Activated CD4-positive, alpha-beta memory T cell treated with anti-CD3 and anti-CD28 coated beads, Interleukin-2, amount 10 ng/mL, durations not matched to agents 7 days and 5 days (primary cell): ENCODE measurements at places on chromosomes 3 and 15. TPM values are rescaled to one million over a fixed set of nuclear protein-coding genes. Genes with fewer than 3 reads are reported as not detected.

Gene FEZF2
- total RNA-seq: not detected

Gene GABRB3
- total RNA-seq: not detected

Gene GOLGA6L10
- total RNA-seq: 0.95 TPM

Gene ADGRG7
- total RNA-seq: not detected

Gene ASB7
- total RNA-seq: 23.1 TPM

Gene SLC9A9
- total RNA-seq: 16.9 TPM

Gene USP19
- total RNA-seq: 61.2 TPM

- H3K36me3 ChIP-seq: no peaks in the 10 kb centered on the region
- H3K4me3 ChIP-seq: no peak overlapping the region
- DNase-seq: no peak
- no peak overlapping the region for H3K27ac ChIP-seq
Observed at GRCh38 chr3:167863811-167864551, 128.5 kb downstream of the SERPINI1 start.

- H3K4me3 ChIP-seq: no peak overlapping the region
- H3K36me3 ChIP-seq: no peaks in the 10 kb centered on the region
- DNase-seq: no peak
- H3K27ac ChIP-seq: no peak overlapping the region
- no peaks in the 10 kb centered on the region for H3K27me3 ChIP-seq
Observed at GRCh38 chr15:74531144-74531811, 9.7 kb upstream of the ARID3B start.

DNA sequence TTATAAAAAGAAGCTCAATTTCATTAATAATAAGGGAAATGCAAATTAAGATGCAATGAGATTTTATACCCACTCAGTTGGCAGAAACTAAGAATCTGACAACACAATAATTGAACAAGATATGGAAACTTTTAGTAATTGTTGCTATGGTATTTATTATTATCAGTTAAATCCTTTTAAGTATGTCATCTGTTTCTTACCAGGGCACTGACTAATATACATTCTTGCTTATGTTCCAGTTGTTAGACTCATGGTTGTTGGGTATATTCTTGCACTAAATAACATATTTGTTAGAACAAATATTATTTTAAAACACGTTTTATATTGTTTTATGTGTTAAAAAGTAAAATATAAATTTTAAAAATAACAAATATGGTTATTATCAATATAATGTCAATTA, 690.3 kb downstream of the MECOM start:
- DNase-seq: no peak
- no peaks in the 10 kb centered on the region for H3K4me1 ChIP-seq
- no peak overlapping the region for H3K4me3 ChIP-seq
- H3K27ac ChIP-seq: no peak overlapping the region

DNA sequence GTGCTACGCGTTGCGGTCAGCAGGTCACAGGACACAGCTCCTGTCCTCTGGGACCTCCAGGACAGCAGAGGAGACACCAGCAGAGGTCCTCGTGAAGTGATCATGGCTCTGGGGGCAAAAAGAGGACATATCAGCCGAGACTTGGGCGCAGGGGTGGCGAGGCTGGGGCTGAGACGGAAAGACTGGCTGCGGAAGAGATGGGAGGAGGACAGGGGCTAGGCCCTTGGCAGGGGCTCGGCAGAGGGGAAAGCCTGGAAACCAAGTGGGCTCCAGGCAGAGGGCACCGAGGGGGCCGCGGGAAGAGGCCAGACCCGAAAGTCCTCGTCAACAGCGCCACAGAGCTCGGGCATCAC, 4.9 kb upstream of the CFAP100 start:
- H3K27me3 ChIP-seq: peaks cover 46% of the 10 kb centered on the region
- no peak overlapping the region for H3K4me3 ChIP-seq

DNA sequence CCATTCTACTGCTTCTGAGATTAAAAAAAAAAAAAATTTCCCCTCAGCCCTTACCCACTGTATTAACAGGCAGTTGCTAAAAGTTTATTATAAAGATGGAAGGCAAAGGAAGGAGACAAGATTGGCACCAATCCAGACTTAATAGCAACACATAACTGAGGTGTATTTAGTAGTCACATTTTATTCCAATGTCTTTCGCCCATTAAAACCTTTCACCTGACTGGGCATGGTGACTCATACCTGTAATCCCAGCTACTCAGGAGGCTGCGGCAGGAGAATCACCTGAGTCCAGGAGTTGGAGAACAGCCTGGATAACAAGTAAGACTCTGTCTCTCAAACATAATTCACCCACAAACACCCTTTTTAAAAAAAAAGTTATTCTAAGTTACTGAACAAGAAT, 4.4 kb downstream of the ACAP2 start:
- no peaks in the 10 kb centered on the region for H3K27me3 ChIP-seq
- DNase-seq: no peak
- H3K4me1 ChIP-seq: peaks cover 23% of the 10 kb centered on the region
- no peak overlapping the region for H3K27ac ChIP-seq
- H3K36me3 ChIP-seq: peaks cover 22% of the 10 kb centered on the region

GRCh38 chr15:39682366-39682765, 100.3 kb downstream of the FSIP1 start:
- H3K27me3 ChIP-seq: peaks cover 5% of the 10 kb centered on the region
- no peaks in the 10 kb centered on the region for H3K4me1 ChIP-seq
- H3K36me3 ChIP-seq: no peaks in the 10 kb centered on the region

- H3K27me3 ChIP-seq: no peaks in the 10 kb centered on the region
- no peak overlapping the region for H3K4me3 ChIP-seq
- DNase-seq: no peak
- no peak overlapping the region for H3K27ac ChIP-seq
Observed at GRCh38 chr3:37249717-37250116, 75.3 kb upstream of the LRRFIP2 start.

GRCh38 chr3:32335365-32336112, 56.1 kb upstream of the CMTM7 start:
- no peaks in the 10 kb centered on the region for H3K36me3 ChIP-seq
- no peak for DNase-seq
- H3K4me1 ChIP-seq: peaks cover 30% of the 10 kb centered on the region
- no peak overlapping the region for H3K27ac ChIP-seq

- no peak for DNase-seq
- no peaks in the 10 kb centered on the region for H3K4me1 ChIP-seq
- no peak overlapping the region for H3K27ac ChIP-seq
- peaks cover 11% of the 10 kb centered on the region for H3K27me3 ChIP-seq
- H3K36me3 ChIP-seq: no peaks in the 10 kb centered on the region
Observed at GRCh38 chr15:72176159-72176558, 21.4 kb downstream of the GRAMD2A start.
